Activated naive CD4-positive, alpha-beta T cell treated with anti-CD3 and anti-CD28 coated beads for 36 hours (primary cell): ENCODE measurements at places on chromosomes 7 and 10.

GRCh38 chr10:128221117-128221516, 94.9 kb upstream of the MKI67 start:
- DNase-seq = no peak

GRCh38 chr10:338171-339037, 203.1 kb downstream of the ZMYND11 start:
- DNase-seq = no peak

GRCh38 chr10:125123476-125124114, 36.8 kb downstream of the CTBP2 start:
- DNase-seq = no peak

- DNase-seq = no peak
Measured at GRCh38 chr7:15972862-15973275, 286.4 kb upstream of the MEOX2 start.

GRCh38 chr7:125173571-125173970, 243.9 kb upstream of the POT1 start:
- no peak for DNase-seq

DNA sequence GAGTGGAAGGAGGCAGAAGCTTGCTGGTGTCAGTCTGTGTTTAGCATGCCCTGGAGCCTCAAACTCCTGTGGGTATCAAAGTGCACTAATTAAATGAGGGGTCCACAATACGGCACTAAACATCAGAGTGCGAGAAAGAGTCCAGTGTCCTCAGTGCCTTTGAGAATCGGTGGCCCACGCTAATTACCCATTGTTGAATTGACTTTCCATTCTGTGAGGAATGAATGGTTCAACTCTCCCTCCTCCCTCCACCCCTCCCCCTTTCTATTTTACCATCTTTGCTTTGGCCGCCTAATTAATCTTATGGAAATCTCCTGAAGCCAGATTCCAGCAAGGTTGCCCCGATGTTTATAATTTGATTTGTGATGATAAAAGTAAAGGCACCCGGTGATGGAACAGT, 217.8 kb downstream of the TFEC start:
- no peak for DNase-seq

DNA sequence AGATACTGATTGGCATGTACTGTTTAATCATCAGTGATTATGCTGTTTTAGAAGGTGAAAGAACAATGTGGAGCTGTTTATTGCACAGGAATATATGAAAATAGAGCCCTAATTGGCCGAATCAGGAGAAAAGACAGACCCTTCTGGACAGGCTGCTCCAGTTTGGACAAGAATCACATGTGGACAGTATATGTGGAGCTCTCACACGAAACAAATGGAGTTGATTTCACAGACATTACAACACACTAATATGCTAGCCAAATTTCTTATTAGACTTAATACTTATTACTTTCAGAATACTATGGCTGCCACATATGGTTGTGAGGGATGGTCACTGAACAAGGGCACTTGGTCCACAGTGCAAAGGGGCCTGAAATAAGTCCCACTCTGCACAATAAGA, 15.5 kb downstream of the TWIST1 start:
- DNase-seq = no peak
